Neural crest cell (in vitro differentiated cells): ENCODE measurements at places on chromosomes 1 and 21.

DNA sequence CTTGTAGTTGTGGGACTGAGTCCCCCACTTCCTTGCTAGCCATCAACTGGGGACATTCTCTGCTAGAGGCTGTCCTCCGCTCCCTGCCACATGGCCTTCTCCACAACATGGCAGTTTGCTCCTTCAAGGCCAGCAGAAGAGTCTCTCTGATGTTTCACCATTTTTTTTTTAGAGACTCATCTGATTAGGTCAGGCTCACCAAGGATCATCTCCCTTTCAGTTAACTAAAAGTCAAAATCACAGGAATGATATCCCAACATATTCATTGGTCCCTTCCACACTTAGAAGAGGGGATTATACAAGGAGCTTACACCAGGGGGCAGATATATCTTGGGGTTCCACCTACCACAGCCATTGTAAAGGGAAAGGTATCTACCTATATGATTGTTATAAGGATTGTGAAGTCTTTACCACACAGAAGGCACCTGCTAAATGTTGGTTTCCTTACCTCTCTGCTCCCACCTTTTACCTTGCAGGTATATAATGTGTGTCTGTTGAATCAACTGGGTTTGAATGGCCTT lies 23.3 kb downstream of the RIMKLA start:
- DNase-seq, result no peak

DNA sequence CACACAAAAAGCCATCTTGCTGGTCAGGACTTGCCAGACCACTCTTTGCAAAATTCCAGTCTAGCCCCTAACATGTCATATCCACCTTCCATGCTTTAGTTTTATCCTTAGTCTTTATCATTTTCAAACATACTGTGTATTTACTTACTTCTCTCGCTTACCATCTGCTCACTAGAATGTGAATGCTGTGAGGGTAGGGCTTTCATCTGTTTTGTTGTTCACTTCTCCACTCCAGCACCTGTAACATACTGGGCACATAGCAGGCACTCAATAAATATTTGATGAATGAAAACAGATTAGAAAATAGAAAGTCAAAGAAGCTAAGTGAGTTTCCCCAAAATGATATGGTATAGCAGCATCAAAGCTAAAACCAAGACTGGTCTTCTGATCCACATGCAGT lies 79.9 kb downstream of the OLFML2B start:
- DNase-seq, result no peak

GRCh38 chr1:172990598-172991215 lies 60.0 kb downstream of the TNFSF18 start:
- no peak for DNase-seq

- DNase-seq, result no peak
Measured at GRCh38 chr21:29499734-29500343, 201.1 kb downstream of the BACH1 start.

DNA sequence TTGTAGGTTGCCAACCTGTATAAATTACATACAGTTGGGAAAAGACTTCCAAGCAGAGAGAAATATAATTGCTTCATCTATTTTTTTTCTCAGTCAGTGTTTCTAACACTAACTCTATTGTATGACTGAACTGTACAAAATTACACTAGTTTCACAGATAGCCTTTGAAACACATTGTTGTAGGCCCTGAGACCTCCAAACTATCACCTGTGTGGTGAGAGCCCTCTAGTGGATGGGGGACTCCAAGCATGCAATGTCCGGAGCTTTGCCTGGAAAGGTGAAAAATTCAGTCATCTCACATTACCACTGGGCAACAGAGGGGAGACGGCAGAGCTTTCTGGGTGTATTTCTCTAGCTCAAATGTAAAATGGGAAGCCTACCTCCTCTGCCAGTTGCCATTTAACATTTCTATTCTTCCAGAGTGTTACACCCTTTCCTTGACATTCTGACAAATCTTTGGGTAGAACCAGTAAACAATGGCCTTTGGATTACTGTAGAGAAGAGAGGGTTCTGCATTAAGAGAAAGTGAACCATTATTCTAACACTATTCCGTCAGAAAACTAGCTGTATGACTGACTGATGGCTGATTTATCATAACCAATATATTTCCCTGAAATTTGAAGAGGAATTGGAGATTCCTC lies 212.2 kb downstream of the LYPLAL1 start:
- DNase-seq, result peak; percentile 6

GRCh38 chr1:208933984-208934525 lies 649.5 kb upstream of the CAMK1G start:
- DNase-seq, result no peak

DNA sequence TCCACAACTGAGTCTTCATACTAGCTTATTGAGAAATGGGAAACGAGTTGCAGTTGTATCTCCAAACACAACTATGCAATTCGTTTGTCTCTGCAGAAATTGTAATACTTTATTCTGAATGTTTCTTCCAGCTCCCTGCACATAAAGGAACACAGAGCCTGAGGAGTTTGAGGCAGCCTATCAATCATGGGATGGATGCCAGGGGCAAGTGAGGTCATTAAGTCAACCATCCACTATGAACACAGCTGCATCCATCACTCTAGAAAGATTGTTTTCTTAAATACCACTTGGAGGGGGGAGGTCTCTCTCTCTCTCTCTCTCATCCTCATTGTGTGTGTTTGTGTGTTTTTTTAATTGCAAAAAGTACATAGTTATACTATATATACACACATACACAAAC lies 2.9 kb upstream of the PSMB2 start:
- DNase-seq, result no peak

DNA sequence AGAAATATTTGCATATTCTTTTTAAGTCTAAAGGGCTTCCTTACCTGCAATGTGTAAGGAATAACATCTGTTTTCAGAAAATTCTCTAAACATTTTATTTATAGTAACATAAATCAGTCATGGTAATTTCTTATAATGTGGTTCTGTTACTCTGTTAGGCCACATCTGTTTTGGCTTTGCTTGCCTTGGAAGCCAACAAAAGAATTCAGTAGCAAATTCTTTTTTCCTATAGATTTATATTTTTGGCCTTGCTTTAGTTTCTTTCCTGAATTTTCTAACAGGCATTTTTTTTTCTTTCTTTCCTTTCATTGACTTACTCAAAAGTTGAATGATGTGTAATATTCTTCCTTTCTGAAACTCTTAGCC lies 72.2 kb downstream of the OSBPL9 start:
- no peak for DNase-seq

DNA sequence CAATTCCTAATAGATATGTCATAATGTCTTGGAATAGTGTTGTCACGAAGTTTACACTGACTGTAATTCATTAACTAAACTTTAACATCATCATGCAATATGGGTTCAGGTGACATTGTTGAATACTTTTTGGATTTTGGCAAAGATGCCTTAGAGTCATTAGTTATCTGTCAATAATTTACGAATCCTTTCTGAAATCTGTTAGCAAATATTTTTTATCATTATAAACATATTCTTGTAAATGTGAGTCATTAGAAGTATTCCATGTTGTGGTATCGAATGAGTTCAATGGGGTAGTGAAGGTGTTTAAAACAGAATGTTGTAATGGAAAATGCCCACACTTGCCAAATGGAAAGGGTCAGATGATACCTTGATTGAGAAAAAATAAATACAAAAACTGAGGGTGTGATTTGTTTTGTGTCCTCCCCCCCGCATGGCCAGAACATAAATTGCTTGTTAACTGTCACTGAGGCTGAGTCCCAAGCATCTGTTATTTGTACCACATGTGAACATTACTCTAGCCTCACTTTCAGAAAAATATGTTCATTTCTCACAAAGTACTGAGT lies 5.2 kb upstream of the NR5A2 start:
- no peak for DNase-seq
